ENCODE measurements at places on chromosomes 11 and 22. TPM values are rescaled to one million over a fixed set of nuclear protein-coding genes. Genes with fewer than 3 reads are reported as not detected.

MS4A15 gene
- not detected for total RNA-seq

OR8G5 gene
- total RNA-seq: not detected

CCDC82 gene
- total RNA-seq: 55.3 TPM

DNA sequence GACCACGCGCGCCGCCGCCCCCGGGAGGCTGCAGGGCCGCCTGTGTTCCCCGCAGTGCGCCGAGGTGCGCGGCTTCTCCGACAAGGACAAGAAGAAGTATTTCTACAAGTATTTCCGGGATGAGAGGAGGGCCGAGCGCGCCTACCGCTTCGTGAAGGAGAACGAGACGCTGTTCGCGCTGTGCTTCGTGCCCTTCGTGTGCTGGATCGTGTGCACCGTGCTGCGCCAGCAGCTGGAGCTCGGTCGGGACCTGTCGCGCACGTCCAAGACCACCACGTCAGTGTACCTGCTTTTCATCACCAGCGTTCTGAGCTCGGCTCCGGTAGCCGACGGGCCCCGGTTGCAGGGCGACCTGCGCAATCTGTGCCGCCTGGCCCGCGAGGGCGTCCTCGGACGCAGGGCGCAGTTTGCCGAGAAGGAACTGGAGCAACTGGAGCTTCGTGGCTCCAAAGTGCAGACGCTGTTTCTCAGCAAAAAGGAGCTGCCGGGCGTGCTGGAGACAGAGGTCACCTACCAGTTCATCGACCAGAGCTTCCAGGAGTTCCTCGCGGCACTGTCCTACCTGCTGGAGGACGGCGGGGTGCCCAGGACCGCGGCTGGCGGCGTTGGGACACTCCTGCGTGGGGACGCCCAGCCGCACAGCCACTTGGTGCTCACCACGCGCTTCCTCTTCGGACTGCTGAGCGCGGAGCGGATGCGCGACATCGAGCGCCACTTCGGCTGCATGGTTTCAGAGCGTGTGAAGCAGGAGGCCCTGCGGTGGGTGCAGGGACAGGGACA lies 2.7 kb downstream of the NLRP6 start:
- DNase-seq: peak; percentile 64

- peak; percentile 86 for DNase-seq
These were observed 27.3 kb downstream of the MARK2 start for GRCh38 chr11:63866211-63866610.

GRCh38 chr22:29524442-29525191 lies 28.9 kb downstream of the THOC5 start:
- DNase-seq: peak; percentile 4

DNA sequence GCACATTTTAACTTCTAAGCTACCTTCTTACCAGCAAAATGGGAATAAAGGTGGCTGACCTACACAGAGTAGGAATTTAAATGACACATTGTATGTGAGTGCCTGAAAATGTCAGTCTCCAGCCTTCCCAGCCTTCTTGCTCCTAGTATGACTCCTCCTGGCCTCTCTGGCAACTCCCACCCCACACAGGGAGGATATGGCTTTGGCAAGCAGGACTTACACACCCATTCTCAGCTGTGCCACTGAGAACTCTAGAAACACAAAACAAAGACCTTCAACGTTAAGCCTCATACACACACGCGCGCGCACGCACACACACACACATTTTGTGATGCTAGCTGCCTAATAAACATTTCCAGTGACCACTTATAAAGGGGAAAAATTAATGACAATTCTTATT lies 65.8 kb downstream of the PACSIN2 start:
- no peak for DNase-seq
